ENCODE measurements at places on chromosomes 1 and 21.
A peak's percentile ranks its signal among the peaks of the same experiment; 100 is the strongest.

GRCh38 chr1:37479255-37480124 is 5.1 kb downstream of the ZC3H12A start:
- H3K27me3 ChIP-seq = no peaks in the 10 kb centered on the region
- H3K27ac ChIP-seq = peak overlapping the region; percentile 99
- H3K4me3 ChIP-seq = peak overlapping the region; percentile 97
- peaks cover 12% of the 10 kb centered on the region for H3K36me3 ChIP-seq

DNA sequence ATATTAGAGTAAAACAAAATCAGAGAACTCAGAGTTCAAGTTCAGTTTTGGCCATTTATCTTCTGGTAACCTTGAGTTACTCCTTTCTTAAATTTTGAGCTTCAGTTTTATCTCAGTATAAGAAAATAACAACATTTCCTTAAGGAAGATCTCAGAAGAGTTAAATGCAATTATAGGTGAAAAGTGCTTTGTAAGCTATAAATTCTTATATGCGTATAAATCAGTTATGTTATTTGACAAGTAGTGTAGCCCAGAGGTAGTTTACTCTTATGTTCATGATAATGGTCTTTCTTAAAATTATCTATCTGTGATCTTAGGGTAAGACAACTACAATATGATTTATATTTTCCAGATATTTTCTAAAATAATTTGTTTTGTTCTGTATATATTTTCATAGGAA is 89.8 kb downstream of the LHX9 start:
- DNase-seq = no peak
- H3K4me3 ChIP-seq = no peak overlapping the region

DNA sequence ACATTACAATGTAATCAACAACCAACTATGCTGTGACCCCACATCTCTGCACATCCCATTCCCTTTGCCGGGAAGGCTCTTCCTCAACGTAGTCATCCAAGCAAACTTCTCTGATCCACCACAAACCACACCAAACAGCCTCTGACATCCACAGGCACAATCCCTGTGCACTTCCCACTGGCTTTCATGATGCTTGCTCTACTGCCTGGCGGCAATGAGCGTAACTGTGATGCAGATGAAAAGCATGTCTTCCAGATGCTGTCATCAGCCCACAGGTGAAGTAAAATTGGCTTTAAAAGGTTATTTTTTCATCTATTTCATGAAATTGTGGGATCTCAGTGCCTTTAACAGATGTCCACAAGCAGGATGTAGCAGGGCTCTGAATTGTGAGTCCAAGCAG is 635.2 kb downstream of the SMYD3 start:
- H3K27me3 ChIP-seq = no peaks in the 10 kb centered on the region
- DNase-seq = no peak
- no peak overlapping the region for H3K4me3 ChIP-seq
- peaks cover 5% of the 10 kb centered on the region for H3K4me1 ChIP-seq

DNA sequence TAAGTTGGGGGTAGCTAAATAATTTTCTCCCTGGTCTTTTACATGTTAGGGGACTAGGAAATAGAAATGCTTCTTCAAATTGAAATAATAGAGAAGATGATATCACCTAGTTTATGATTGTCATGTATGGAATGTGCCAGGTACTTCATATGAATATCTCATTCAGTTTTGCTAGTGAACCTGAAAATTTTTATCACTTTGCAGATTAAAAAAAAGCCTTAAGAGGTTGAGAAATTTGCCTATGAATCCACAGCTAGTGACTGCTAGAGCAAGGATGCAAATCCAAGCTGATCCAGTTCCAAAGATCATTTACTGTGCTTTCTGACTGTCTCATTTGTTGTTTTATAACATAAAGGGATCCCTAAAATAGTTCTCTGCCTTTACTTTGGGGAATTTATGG is 24.7 kb downstream of the RNF2 start:
- H3K36me3 ChIP-seq = peaks cover 2% of the 10 kb centered on the region
- no peak for DNase-seq
- H3K27me3 ChIP-seq = no peaks in the 10 kb centered on the region
- no peak overlapping the region for H3K27ac ChIP-seq

GRCh38 chr1:111422546-111423391 is 4.8 kb downstream of the OVGP1 start:
- H3K36me3 ChIP-seq = peaks cover 23% of the 10 kb centered on the region
- H3K27me3 ChIP-seq = peaks cover 7% of the 10 kb centered on the region
- no peak for DNase-seq
- no peak overlapping the region for H3K4me3 ChIP-seq

Measured in T-helper 17 cell (primary cell).